Chondrocyte (in vitro differentiated cells): ENCODE measurements at places on chromosomes 1 and 21. TPM values are rescaled to one million over a fixed set of nuclear protein-coding genes. Genes with fewer than 3 reads are reported as not detected.
A peak's percentile ranks its signal among the peaks of the same experiment; 100 is the strongest.

- no peak overlapping the region for H3K27ac ChIP-seq
- peaks cover 6% of the 10 kb centered on the region for H3K4me1 ChIP-seq
- H3K4me3 ChIP-seq, result no peak overlapping the region
- no peak for DNase-seq
Measured at GRCh38 chr1:169326956-169327268, 40.7 kb downstream of the NME7 start.

DNA sequence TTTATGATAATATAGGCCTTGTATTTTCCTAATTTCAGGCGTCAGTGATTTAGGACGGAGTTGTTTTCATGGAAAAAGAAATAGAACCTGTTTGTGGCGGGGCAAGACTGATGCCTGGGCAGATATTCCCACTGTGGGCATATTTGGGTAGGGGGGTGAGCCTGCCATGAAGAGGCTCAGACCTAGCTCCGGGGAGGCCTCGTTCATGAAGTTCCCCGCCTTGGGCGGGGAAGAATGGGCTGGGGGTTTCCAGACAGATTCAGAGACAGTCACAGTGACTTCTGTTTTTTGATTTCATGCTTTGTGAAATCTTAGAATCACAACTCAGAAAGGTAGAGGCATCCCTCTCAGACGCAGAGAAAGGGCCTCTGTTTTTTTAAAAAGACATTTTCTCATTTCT is 36.1 kb downstream of the RUNX3 start:
- H3K27ac ChIP-seq, result no peak overlapping the region
- H3K4me3 ChIP-seq, result no peak overlapping the region
- DNase-seq, result peak; percentile 21
- no peaks in the 10 kb centered on the region for H3K27me3 ChIP-seq
- no peaks in the 10 kb centered on the region for H3K4me1 ChIP-seq

DNA sequence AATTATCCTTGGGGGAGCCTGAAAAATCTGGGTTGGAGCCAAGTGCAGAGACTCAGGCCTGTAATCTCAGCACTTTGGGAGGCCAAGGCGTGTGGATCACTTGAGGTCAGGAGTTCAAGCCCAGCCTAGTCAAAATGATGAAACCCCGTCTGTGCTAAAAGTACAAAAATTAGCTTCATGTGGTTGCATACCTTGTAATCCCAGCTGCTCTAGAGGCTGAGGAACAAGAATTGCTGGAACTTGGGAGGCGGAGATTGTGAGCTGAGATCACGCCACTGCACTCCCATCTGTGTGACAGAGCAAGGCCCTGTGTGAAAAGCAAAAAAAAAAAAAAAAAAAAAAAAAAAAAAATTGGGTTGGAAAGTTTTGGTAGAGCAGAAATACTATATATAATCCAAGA is 1563.6 kb upstream of the PRMT6 start:
- no peaks in the 10 kb centered on the region for H3K36me3 ChIP-seq
- no peak overlapping the region for H3K4me3 ChIP-seq
- H3K4me1 ChIP-seq, result no peaks in the 10 kb centered on the region
- no peak overlapping the region for H3K27ac ChIP-seq
- no peak for DNase-seq

GRCh38 chr1:204091066-204091465 is 18.2 kb downstream of the SOX13 start:
- H3K4me1 ChIP-seq, result peaks cover 10% of the 10 kb centered on the region
- DNase-seq, result no peak
- no peak overlapping the region for H3K27ac ChIP-seq
- H3K27me3 ChIP-seq, result no peaks in the 10 kb centered on the region
- H3K36me3 ChIP-seq, result no peaks in the 10 kb centered on the region
- no peak overlapping the region for H3K4me3 ChIP-seq

GRCh38 chr1:30607723-30608122 is 115.7 kb downstream of the MATN1 start:
- no peak for DNase-seq
- H3K27ac ChIP-seq, result no peak overlapping the region
- H3K4me1 ChIP-seq, result no peaks in the 10 kb centered on the region
- H3K4me3 ChIP-seq, result no peak overlapping the region

DNA sequence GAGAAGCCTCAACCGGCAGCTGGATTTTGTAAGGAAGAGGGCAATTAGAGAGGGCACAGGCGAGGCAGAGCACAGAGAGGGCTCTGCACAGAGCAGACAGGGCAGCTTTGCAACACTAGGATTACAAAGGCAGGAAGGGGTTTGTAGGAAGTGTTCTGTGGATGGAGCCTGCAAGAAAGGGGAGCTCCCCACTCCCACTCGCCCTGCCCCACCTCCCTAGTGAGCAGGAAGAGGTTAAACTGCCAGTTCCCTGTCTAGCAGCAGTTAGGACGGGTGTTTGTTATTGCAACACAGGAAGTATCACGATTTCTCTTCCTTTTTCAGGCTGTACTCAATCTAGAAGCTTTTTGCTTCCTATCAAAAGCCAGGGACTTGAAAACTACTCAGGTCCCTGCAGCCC is 63.3 kb upstream of the LRRC8D start:
- no peaks in the 10 kb centered on the region for H3K36me3 ChIP-seq
- H3K27ac ChIP-seq, result no peak overlapping the region
- DNase-seq, result no peak
- peaks cover 3% of the 10 kb centered on the region for H3K27me3 ChIP-seq

- no peak overlapping the region for H3K27ac ChIP-seq
- peaks cover 13% of the 10 kb centered on the region for H3K4me1 ChIP-seq
- no peak for DNase-seq
- no peak overlapping the region for H3K4me3 ChIP-seq
- H3K27me3 ChIP-seq, result no peaks in the 10 kb centered on the region
Measured at GRCh38 chr21:26238646-26239045, 68.1 kb upstream of the APP start.

DNA sequence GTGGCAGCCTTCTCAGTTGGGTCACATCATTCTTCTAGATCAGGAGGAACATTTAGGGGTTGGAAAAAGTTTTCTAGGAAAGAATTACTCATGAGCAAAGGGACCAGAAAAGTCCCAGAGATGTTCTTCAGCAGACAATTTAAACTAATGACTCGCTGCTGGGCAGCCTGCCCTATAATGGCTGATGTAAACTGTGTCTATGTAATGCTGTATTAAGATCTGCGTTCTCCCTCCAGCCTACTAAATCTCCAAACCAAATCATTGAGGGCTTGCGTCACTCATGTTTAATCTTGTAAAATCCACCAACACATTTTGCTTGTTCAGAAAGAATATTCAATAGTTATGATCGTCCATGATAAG is 92.1 kb downstream of the LRRC8C start:
- no peak for DNase-seq
- H3K36me3 ChIP-seq, result no peaks in the 10 kb centered on the region
- peaks cover 36% of the 10 kb centered on the region for H3K4me1 ChIP-seq
- peak overlapping the region; percentile 87 for H3K27ac ChIP-seq
- H3K27me3 ChIP-seq, result no peaks in the 10 kb centered on the region
- H3K4me3 ChIP-seq, result no peak overlapping the region

GRCh38 chr1:152461544-152461943 is 47.5 kb upstream of the CRNN start:
- no peak overlapping the region for H3K27ac ChIP-seq
- peaks cover 4% of the 10 kb centered on the region for H3K27me3 ChIP-seq
- peaks cover 4% of the 10 kb centered on the region for H3K4me1 ChIP-seq
- no peaks in the 10 kb centered on the region for H3K36me3 ChIP-seq

- DNase-seq, result no peak
- no peaks in the 10 kb centered on the region for H3K36me3 ChIP-seq
- no peak overlapping the region for H3K4me3 ChIP-seq
- H3K27ac ChIP-seq, result peak overlapping the region; percentile 10
- H3K27me3 ChIP-seq, result no peaks in the 10 kb centered on the region
Measured at GRCh38 chr1:115429884-115430283, 91.8 kb upstream of the NGF start.

GRCh38 chr21:20641241-20641640 is 357.0 kb upstream of the NCAM2 start:
- H3K27ac ChIP-seq, result no peak overlapping the region
- no peaks in the 10 kb centered on the region for H3K36me3 ChIP-seq
- no peaks in the 10 kb centered on the region for H3K27me3 ChIP-seq
- no peak for DNase-seq

GRCh38 chr21:27132266-27132665 is 165.4 kb upstream of the ADAMTS5 start:
- H3K27ac ChIP-seq, result peak overlapping the region; percentile 72
- no peak for DNase-seq
- H3K36me3 ChIP-seq, result no peaks in the 10 kb centered on the region
- H3K4me3 ChIP-seq, result no peak overlapping the region
- H3K4me1 ChIP-seq, result peaks cover 24% of the 10 kb centered on the region

DNA sequence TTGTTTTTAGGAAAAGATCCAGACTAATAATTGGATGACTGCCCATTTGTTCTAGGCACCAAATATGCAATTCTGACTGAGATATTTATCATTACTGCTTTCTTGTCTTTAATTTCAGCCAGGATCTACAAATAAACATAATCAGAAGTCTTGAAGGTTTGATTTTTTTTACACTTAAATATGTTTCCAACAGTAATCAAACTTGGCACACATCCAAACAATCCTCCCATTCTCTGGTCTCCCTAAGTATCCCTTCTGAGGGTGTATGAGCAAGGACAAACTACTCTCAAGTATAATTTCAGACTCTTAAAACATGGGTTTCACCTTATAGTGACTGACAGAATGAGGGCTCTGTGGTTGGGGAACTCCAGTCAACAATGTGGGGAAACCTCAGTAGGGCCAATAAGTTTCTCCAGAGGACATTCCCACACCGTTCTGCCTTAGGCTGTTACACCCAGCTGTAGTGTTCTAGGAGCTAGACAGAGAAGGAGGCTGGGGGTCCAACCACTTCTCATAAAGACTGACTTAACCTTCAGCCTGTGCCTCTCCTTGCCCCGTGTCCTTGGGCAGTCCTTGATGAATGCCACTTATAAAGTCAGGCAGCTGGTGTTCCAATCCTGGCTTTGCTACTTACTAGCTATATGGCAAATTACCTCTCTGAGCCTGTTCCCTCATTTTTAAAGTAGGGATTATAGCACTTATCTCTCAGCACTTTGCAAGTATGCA is 1.5 kb upstream of the PALMD start:
- no peaks in the 10 kb centered on the region for H3K36me3 ChIP-seq
- DNase-seq, result no peak
- no peaks in the 10 kb centered on the region for H3K27me3 ChIP-seq
- peaks cover 36% of the 10 kb centered on the region for H3K4me1 ChIP-seq
- H3K27ac ChIP-seq, result peak overlapping the region; percentile 42
- no peak overlapping the region for H3K4me3 ChIP-seq

DNA sequence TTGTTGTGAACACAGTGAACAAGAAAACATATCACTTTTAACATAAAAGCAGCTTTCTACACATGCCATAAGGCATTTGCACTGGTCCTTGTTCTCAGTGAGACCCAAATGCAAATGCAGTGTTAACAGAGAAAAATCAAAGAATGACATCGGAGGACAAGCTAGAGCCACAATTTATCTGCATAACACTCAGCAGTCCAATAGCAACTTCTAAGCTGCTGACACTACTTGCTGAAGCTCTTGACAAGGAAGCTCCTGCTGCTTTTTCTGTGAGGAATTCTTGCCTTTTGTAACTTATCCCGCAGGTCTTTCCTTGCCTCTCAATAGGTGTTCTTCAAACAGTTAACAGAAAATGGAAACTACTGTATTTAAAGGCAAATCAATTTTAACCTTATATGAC is 34.7 kb downstream of the USH2A start:
- H3K4me1 ChIP-seq, result no peaks in the 10 kb centered on the region
- no peak for DNase-seq
- no peaks in the 10 kb centered on the region for H3K36me3 ChIP-seq
- H3K27ac ChIP-seq, result no peak overlapping the region
- no peak overlapping the region for H3K4me3 ChIP-seq

MRAP gene
- not detected in 3 replicates for total RNA-seq

DEPDC1 gene
- 4.3 to 5.2 TPM (median 4.7 TPM) in 3 replicates for total RNA-seq

BMP8B gene
- 0.07 to 0.25 TPM (median 0.18 TPM) in 3 replicates for total RNA-seq

S1PR1 gene
- 0.15 to 0.40 TPM (median 0.17 TPM) in 3 replicates for total RNA-seq

RGS8 gene
- total RNA-seq, result 0.17 TPM in 1 of 3 replicates, not detected in the others

ADGRL2 gene
- 51.2 to 64.2 TPM (median 54.1 TPM) in 3 replicates for total RNA-seq
